Osteoblast (primary cell): ENCODE measurements at places on chromosomes 1 and 21. TPM values are rescaled to one million over a fixed set of nuclear protein-coding genes. Genes with fewer than 3 reads are reported as not detected.
A peak's percentile ranks its signal among the peaks of the same experiment; 100 is the strongest.

SIPA1L2 gene
- total RNA-seq = 6.9 and 8.0 TPM in 2 replicates

DNA sequence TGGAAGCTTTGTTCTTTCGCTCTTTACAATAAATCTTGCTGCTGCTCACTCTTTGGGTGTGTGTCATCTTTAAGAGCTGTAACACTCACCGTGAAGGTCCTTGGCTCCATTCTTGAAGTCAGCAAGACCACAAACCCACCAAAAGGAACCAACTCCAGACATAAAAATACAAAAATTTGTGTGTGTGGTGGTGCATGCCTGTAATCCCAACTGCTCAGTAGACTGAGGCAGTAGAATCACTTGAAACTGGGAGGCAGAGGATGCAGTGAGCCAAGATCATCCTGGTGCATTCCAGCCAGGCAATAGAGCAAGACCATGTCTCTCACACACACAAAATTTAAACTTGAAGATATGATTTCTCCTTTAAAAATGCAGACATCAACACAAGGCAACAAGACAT is 1431.7 kb upstream of the B3GALT2 start:
- no peaks in the 10 kb centered on the region for H3K4me1 ChIP-seq
- H3K27me3 ChIP-seq = no peaks in the 10 kb centered on the region
- no peak overlapping the region for H3K4me3 ChIP-seq

- DNase-seq = no peak
- no peaks in the 10 kb centered on the region for H3K36me3 ChIP-seq
- H3K4me3 ChIP-seq = no peak overlapping the region
Observed at GRCh38 chr1:212463565-212464285, 31.0 kb downstream of the NENF start.

GRCh38 chr1:205210756-205211168 is 740 bp downstream of the DSTYK start:
- peak overlapping the region; percentile 98 for H3K4me3 ChIP-seq
- peak; percentile 90 for DNase-seq
- no peaks in the 10 kb centered on the region for H3K36me3 ChIP-seq
- peaks cover 11% of the 10 kb centered on the region for H3K4me1 ChIP-seq

- peak overlapping the region; percentile 52 for H3K4me3 ChIP-seq
- peaks cover 43% of the 10 kb centered on the region for H3K4me1 ChIP-seq
- no peak for DNase-seq
- H3K27me3 ChIP-seq = no peaks in the 10 kb centered on the region
Observed at GRCh38 chr1:206000641-206001339, 2.4 kb downstream of the RAB7B start.

DNA sequence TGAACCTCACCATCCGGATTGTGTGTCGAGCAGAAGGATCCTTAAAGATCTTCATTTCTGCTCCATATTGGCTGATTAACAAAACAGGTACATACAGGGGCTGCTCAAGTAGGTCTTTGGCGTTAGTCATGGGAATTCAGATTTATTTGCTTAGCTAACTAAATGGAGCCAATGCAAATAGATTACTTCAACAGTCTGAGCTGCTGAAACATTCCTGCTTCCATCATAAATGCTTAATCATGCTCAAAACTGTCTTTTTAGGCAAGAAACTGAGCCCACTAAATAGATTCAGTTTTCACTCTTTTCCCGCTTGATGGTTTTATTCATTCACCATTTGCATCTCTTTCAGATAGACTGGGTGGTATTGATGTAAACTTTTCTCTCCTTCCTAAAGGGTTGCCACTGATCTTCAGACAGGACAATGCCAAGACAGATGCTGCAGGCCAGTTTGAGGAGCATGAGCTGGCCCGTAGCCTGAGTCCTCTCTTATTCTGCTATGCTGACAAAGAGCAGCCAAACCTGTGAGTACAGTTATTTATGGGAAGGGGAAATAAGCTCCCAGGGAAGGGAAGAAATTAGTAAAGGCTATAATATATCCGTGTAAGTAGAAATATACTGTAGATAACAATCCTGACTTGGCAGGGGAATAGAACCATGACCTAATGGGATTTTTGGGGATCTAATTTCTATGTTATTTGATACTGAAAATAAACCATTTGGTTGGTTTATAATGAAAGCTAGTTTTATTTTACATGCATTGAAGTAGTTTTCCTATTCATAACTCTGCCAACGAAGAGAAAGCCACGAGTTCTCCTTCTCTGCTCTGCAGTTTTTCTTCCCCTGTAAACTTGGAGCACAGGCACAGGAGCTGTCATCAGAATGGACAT is 126.4 kb downstream of the VPS13D start:
- H3K27ac ChIP-seq = peak overlapping the region; percentile 95
- peaks cover 25% of the 10 kb centered on the region for H3K4me1 ChIP-seq
- DNase-seq = peak; percentile 82
- H3K36me3 ChIP-seq = peaks cover 19% of the 10 kb centered on the region
- H3K4me3 ChIP-seq = peak overlapping the region; percentile 32
- no peaks in the 10 kb centered on the region for H3K27me3 ChIP-seq

DNA sequence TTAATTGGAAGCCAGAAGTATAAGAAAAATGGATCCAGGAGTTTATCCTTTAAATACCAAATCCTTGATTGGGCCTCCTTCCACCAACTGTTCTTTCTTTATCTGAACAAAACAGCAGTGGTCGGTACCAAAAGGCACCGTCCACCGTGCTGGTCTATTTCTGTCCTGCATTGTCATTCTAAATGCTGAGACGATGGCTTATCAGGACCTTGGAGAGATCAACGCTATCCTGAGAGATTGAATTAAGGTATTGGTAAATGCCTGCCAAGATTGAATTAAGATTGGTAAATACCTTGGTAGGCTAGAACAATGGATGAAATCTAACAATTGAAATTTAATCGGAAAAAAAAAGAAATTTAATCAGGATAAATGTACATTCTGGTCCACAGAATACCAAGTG is 73.4 kb upstream of the SOD1 start:
- no peak overlapping the region for H3K27ac ChIP-seq
- H3K4me1 ChIP-seq = no peaks in the 10 kb centered on the region
- DNase-seq = no peak
- H3K4me3 ChIP-seq = no peak overlapping the region

- no peak overlapping the region for H3K4me3 ChIP-seq
- H3K36me3 ChIP-seq = no peaks in the 10 kb centered on the region
- H3K27ac ChIP-seq = no peak overlapping the region
- peaks cover 10% of the 10 kb centered on the region for H3K4me1 ChIP-seq
- H3K27me3 ChIP-seq = peaks cover 14% of the 10 kb centered on the region
- DNase-seq = peak; percentile 67
Observed at GRCh38 chr1:155300553-155301329, 497 bp downstream of the PKLR start.
